ENCODE measurements at places on chromosomes 13 and 19.

- no peak for DNase-seq
Measured at GRCh38 chr19:45473682-45474605, 6.1 kb downstream of the FOSB start.

DNA sequence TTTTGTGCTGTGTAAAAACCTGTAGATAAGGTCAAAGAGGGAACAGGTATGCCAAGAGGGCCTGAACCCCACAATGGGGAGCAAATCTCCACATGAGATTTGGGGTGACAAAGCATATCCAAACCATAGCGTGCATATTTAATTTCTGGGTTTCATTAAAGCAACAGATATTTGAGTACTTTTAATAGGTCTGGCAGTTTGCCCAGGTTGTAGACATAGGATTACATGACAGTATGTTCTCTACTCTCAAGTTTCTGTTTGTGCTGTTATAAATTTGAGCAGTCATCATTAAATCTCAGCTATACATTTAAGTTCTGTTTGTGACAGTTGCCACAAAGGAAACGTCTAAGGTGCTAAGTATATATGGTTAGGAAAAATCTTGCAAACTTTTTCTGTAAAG lies 236.4 kb downstream of the ATP8A2 start:
- peak; percentile 84 for DNase-seq

DNA sequence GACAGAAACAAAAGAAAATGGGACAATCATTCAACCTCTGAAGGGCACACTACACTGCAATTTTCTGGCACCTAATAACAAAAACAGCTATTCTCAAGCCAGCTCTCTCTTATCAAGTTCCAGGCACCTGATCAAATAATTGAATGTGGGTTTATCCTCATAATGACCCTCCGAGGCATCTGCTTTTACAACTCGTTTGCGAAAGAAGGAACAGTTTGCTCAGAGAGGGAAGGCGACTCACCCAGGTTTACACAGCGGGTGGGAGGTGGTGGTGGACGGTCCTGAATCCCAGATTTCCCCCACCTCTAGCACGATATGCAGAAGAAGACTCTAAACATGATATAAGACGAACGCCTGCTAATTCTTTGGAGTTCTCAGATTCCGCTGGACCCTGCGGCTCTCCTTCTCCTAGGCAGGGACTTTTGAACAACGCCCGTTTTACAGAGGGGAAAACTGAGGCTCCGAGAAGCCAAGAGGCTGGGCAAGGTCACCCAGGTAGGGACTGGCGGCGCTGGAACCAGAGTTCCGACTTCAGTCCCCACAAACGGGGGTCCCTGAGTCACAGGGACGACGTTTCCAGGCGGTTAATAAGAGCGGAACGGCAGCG lies 641 bp downstream of the SGTA start:
- no peak for DNase-seq

- DNase-seq: no peak
Measured at GRCh38 chr19:872266-872951, 12.9 kb downstream of the CFD start.

DNA sequence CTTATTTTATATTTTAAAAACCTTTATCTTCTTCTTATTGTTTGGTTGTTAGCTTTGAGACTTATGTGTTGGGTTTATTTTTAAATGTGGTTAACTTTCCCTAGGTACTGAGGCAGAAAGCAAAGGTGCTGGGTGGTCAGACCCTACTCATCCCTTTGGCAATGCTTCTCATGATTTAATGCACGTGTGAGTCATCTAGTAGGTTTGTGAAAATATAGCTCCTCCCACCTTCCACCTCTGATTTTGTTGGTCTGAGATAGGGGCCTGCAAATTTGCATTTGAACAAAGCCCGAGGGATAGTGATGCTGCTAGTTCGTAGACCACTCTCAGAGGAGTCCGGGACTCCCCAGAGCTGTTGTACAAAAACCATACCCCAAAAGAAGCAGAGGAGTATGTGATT lies 771.3 kb upstream of the ARGLU1 start:
- no peak for DNase-seq

DNA sequence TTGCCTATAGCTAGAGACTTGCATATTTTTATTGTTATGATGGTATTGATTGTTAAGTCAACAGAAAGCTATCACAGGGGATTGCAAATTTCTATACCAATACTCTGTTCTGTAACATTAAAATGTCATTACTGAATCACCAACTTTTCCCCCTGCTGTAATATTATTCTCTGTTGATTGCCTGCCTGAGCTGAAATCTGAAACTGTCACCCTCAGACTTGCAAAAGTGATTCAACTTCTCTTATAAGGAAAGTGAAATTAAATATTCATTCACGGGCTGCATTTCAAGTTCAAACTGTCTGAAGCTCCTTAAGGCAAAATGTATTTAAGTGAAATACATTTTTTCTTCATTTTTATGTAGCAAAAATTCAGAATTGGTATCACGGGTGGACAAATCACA lies 723.2 kb downstream of the PCDH9 start:
- DNase-seq: no peak

GRCh38 chr13:42148538-42148937 lies 100.1 kb downstream of the DGKH start:
- no peak for DNase-seq

- DNase-seq: peak; percentile 68
Measured at GRCh38 chr19:4768934-4769777, 22.4 kb upstream of the FEM1A start.

GRCh38 chr13:78606471-78607408 lies 3.4 kb upstream of the POU4F1 start:
- DNase-seq: no peak

GRCh38 chr19:20414120-20414519 lies 151.5 kb downstream of the ZNF737 start:
- no peak for DNase-seq

GRCh38 chr19:54297759-54298305 lies 15.1 kb downstream of the LILRA5 start:
- DNase-seq: no peak

GRCh38 chr13:114109641-114110041 lies 22.8 kb downstream of the RASA3 start:
- DNase-seq: no peak

DNA sequence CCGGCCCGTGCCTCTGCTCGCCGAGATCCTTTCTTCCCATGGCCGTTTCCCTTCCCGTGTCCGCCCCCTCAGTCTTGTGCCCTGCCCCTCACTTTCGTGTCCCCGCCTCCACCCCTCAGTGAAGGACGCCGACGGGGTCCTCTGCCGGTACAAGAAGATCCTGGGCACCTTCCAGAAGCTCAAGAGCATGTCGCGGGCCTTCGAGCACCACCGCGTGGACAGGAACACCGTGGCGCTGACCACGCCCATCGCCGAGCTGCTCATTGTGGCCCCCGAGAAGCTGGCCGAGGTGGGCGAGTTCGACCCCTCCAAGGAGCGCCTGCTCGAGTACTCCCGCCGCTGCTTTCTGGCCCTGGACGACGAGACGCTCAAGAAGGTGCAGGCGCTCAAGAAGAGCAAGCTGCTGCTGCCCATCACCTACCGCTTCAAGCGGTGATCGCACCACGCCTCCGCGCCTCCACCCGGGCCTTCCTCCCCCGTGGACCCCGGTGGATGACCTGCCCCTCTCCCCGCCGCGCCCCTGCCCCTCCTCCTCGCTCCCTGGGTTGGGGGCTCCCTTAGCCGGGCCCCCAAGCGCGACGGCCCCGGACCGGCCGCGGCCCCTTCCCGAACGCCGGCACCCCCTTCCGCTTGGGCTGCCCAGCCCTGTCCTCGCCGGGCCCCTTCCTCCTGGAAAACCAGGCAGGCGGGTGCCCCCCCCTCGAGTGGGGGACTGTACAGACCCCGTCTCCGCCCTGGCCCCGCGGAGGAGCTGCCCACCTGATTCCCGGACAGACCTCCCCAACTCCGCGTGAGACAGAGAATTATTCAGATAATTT lies 2.3 kb upstream of the U2AF2 start:
- no peak for DNase-seq

- DNase-seq: no peak
Measured at GRCh38 chr19:14479975-14480699, 5.0 kb upstream of the PTGER1 start.

GRCh38 chr19:58364146-58364545 lies 1.6 kb upstream of the ZNF497 start:
- no peak for DNase-seq

- no peak for DNase-seq
Measured at GRCh38 chr13:46861959-46862358, 34.9 kb downstream of the HTR2A start.

GRCh38 chr19:2848616-2849015 lies 7.3 kb downstream of the ZNF555 start:
- DNase-seq: no peak

DNA sequence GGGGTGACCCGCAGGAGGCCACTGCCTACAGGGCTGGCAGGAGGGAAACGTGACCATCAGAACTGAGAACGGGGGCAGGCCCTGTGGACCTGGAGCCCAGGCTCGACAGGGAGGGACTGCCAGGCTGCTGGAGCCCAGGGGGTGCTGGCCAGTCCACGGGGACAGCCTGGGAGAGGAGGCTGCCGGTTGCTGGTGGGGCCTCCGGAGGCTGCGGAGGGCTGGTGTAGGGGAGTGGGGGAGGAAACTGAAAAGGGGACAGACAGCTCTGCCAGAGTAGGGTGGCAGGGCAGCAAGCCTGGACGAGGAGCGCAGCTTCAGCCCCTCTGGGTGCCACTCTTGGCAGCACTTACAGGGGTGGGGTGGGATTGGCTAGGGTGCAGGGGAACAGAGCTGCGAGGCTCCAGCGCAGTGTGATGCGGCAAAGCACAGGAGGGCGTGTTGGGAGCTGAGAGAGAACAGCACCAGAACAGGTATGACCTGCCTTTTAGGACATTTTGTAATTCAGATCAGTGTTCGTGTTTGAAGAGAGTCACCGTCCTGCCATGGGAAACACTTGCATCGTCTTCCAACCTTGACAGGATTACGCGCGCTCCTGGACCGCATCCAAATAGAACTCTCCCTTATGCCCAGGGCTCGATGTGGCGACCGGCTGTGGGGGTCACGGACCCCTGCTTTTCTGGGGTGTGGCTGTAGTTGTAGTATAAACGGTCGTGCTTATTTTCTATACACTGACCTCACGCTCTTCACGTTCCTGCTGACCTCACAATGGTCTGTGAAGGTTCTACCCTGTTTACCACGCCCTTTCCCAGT lies 19.9 kb upstream of the ARHGEF7 start:
- no peak for DNase-seq

DNA sequence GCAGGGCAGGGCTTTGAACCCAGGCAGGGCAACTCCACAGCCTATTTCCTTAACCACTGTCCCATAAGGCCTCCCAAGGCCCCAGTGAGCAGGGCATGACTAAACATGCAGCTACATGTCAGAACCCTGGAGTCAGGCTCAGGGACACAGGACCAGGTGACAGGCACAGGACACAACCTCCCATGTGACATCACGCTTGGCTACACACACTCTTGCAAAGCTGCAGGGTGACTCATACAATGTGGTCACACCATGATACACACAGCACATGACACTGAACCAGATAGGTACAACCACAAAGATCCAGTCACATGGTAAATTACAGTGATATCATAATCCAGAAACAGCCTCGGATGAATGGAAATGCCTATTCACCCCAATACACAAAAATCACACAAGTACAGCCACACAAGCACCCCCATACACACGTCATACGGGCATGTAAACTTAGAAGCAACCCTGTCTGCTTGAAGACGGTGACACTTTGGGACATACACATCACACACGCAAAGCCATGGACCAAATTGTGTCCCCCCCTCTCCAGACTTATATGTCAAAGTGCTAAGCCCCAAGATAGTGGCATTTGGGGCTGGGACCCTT lies 14.5 kb downstream of the KLK4 start:
- no peak for DNase-seq

GRCh38 chr13:101695870-101696516 lies 243.5 kb downstream of the ITGBL1 start:
- no peak for DNase-seq

DNA sequence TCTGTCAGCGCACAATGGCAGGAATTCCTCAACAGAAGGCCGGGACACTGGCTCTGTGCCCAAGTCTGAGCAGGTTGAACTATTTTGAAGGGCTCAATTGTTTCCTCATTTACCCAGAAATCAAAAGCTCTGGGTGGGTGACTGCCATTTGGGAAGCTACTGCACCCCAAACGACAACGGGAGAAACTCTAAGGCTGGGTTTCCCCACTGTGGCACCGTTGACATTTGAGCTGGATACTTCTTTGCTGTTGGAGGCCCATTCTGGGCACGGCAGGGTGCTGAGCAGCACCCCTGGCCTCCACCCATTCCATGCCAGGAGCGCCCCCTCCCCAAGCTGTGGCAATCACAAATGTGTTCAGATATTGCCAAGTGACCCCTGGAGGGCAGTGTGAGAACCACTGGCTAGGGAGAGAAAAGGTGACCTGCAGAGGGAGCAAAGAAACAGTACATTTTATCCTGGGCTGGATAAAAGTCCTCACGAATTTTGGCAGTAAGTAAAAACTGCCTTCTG lies 62.5 kb downstream of the RFX2 start:
- DNase-seq: peak; percentile 1

GRCh38 chr13:93922063-93922855 lies 557.2 kb downstream of the DCT start:
- no peak for DNase-seq

DNA sequence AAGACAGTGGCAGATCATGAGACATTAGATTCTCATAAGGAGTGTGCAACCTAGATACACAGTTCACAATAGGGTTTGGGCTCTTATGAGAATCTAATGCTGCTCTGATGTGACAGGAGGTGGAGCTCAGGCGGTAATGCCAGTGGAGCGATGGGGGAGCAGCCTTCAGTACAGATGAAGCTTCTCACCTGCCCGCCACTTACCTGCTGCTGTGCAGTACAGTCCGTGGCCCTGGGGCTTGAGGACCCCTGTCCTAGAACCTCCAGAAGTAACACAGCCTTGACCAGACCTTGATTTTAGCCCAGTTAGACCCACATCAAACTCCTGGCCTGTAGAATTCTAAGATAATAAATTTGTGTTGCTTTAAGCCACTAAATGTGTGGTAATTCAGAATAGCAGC lies 215.1 kb upstream of the MIR17HG start:
- DNase-seq: no peak

GRCh38 chr13:43572656-43573360 lies 214.0 kb downstream of the ENOX1 start:
- DNase-seq: no peak
